ENCODE measurements at places on chromosomes 13 and 19.
A peak's percentile ranks its signal among the peaks of the same experiment; 100 is the strongest.

GRCh38 chr13:74825152-74825937, 656.6 kb downstream of the TBC1D4 start:
- peak; percentile 16 for DNase-seq

GRCh38 chr19:43639519-43640423, at the start of gene CADM4:
Gene CADM4 (minus strand): TSS chr19:43639850. CDS start chr19:43639790, 60 bp downstream.
- peak; percentile 65 for DNase-seq

DNA sequence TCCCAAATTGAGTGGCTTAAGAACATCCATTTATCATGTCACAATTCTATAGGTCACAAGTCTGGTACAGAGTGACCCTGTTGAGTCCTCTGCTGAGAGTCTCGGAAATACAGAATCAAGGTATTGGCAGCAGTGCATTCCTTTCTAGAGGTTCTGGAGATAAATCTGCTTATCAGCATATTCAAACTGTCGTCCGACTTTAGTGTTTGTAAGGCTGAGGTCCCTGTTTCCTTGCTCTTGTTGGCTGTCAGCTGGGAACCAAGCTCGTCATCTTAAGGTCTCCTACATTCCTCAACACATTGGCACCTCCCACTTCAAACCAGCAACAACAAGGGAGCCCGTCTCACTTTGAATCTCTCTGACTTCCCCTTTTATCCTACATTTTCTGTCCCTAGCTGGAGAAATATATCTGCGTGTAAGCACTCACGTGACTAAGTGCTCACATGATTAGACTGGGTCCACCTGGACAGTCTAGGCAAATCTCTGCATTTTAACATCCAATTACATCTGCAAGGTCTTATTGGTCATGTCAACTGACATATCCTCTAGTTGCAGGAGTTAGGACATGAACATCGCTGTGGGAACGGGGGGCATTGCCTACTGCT, 886.8 kb downstream of the PCDH9 start:
- no peak for DNase-seq

DNA sequence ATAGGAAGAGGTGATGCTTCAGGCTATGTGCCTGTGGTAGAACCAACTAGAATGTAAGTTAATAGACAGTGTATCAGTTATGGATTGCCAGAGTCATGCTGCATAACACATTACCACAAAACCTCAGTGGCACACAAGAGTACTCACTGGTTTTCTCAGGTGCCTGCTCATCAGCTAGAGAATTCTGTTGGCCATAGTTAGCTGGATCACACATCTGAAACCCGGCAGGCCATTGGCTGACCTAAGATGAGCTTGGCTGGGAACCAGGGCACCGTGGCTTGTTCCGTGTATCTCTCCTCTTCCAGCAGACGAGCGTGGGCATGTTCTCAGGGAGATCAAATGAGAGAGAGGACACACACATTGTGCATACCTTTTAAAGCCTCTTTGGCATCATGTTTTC, 76.7 kb downstream of the TEX26 start:
- no peak for DNase-seq

DNA sequence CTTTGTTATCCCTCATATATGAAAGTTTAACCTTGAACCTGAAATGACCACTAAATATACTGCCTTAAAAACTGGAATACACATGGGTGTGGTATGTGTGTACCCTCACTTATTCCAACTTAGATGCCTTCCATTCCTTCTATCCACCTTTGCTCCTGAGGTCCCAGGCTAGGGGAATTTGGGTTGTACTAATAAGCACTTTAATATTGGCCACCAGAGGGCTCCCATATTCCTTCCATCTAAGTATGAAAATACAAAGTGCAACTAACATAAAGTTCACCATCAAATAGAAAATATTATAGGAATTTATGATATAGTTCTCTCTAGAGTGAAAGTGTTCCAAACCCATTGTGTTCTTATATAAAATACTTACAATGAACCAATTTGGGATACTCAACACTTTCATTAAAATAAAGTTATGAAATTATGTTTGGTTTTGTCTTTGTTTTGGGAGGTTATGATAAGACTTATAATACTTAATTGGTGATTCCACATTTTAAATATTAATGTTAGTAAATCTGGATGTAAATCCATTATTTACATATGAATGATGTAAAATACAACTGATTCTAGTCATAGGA, 62.3 kb downstream of the ITGBL1 start:
- peak; percentile 80 for DNase-seq

DNA sequence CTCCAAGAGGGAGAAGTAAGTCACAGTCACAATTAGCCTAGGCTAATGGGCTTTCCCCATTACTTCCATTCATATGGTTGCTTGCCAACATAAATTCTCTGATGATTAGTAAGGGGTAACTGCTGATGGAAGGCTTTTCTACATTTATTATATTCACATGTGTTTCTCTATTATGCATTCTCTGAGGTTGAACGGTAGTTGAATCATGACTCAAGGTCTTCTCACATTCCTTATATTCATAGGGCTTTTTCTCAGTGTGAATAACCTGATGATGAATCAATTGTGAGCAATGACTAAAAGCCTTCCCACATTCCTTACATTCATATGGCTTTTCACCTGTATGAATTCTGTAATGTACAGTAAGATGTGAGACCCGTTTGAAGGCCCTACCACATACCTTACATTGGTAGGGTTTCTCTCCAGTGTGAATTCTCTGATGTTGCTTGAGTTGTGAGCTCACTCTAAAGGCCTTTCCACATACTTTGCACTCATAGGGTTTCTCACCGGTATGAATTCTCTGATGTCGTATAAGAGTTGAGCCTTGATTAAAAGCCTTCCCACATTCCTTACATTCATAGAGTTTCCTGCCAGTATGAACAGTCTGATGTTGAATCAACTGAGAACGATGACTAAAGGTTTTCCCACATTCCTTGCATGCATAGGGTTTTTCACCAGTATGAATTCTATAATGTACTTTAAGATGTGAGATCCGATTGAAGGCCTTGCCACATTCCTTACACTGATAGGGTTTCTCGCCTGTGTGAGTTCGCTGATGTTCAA, 9.3 kb downstream of the ZNF582 start:
- no peak for DNase-seq

- DNase-seq, result no peak
Measured at GRCh38 chr19:8141726-8142512, 7.5 kb downstream of the FBN3 start.

DNA sequence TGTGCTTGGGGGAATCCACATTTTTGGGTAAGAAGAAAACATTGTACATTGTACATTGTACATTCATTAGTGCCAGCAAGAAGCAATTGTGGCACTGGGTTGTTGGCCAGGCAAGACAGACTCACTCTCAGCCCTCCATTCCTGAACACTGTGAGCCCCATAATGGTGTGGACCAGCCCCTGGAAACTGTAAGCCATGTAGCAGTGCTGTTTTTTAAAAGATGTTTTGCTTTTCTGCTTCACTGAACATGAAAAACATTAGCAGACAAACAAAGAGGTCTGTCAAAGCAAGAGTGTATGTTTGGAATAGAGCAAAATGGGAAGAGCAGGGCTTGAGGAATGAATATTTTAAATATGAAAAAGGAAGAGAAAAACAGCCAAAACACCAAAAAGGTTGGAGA, 39.1 kb upstream of the IL17D start:
- DNase-seq, result peak; percentile 30

- DNase-seq, result no peak
Measured at GRCh38 chr19:56821675-56822074, 18.9 kb downstream of the PEG3 start.

Measured in eye (tissue), 1 donor.